ENCODE measurements at places on chromosomes 1 and 21.

GRCh38 chr1:184392779-184393522 is 6.1 kb downstream of the C1orf21 start:
- no peak for DNase-seq

GRCh38 chr1:232627645-232628334 is 2.1 kb downstream of the SIPA1L2 start:
- DNase-seq = no peak

DNA sequence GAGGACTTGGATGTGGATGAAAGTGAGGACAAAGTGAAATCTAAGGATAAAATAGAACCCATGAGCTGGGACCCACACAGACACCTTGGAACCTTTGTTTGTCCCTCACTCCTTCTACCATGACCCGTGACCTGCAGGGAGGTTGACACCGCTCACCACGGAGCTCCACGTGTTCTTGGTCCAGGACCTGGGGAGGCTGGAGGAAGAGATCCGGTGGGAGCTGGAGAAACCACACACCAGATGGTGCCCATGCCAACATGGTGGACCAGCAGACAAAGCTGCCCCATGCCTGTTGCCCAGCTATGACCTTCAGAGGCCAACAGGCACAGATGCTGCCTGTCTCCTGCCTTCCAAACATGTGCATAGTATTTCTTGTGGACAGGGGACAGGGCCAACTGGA is 721.9 kb downstream of the PTPRU start:
- no peak for DNase-seq

GRCh38 chr1:89911191-89911991 is 83.5 kb upstream of the ZNF326 start:
- DNase-seq = no peak

- no peak for DNase-seq
Measured at GRCh38 chr1:178659789-178660208, 65.2 kb upstream of the RALGPS2 start.

DNA sequence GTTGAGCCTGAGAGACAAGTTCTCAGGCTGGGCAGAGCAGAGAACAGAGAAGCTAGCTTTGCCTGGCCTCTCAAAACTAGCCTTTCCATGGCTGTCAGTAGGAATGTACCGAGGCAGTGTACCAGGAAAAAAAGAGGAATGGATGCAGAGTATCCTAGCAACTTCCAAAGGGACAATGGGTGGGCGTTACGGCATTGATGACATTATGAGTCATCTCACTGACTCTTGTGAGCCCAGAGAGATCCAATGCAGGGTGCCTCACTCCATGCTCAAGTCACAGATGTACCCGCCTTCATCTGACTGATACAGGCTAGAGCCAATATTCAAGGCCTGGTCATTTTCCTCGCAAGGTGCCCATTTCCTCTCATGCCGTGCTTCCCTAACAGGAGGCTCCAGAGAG is 51.4 kb upstream of the C8B start:
- no peak for DNase-seq

GRCh38 chr1:175313672-175314225 is 121.2 kb upstream of the KIAA0040 start:
- DNase-seq = no peak

GRCh38 chr21:16552880-16553279 is 823.1 kb downstream of the USP25 start:
- DNase-seq = no peak

- no peak for DNase-seq
Measured at GRCh38 chr1:41417335-41417682, 56.1 kb downstream of the FOXO6 start.

DNA sequence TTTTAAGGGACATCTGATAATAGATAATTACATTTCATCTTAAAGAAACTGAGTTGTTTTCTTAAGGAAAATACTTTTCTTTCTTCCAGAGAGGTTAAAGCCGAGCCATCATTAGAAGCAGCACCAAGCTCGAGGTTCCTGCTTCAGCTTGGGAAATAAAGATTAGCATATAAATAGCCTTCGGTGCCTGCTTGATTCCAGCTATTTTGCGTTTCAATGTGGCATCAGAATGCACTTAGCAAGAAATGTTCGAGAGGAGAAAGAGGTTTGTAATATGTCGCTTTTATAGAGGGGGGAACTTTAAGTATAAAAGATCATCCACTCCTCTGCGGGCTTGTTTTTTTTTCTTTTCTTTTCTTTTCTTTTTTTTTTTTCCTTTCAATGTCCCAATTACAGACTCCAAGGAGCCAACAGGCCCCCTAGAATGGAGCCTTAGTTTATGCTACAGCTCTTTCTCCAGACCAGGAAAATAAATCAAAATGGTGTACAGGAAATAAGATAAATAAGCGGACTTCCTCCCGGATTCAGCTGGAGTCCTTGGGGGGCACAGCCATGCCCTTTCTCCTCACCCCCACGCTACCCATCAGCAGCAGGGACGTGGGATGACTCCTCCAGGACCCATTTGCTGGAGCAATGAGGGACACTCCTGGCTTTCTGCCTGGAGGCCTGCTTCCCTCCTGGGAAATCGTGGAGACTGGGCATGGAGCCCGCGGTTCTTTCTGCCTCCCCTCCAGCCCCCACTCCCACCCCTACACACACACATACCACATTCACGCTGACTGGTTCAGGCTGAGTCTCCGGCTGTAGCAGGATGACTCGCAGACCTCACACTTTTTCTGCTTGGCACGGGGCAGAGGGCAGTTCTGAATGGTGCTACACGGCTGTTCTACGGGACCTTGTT is 131.6 kb downstream of the RRAGC start:
- no peak for DNase-seq

GRCh38 chr1:27400963-27401341 is 8.5 kb downstream of the GPR3 start:
- no peak for DNase-seq

- no peak for DNase-seq
Measured at GRCh38 chr1:69171248-69171647, 396.5 kb upstream of the LRRC7 start.

GRCh38 chr1:83905315-83905907 is 93.5 kb downstream of the TTLL7 start:
- no peak for DNase-seq

GRCh38 chr1:30911059-30911954 is 2.7 kb upstream of the SDC3 start:
- peak; percentile 30 for DNase-seq

All from stimulated activated CD4-positive, alpha-beta T cell treated with anti-CD3 and anti-CD28 coated beads, Interleukin-15, amount 100 ng/mL, for 1 hour (primary cell).